Stimulated activated CD8-positive, alpha-beta memory T cell treated with anti-CD3 and anti-CD28 coated beads, Interleukin-4, amount 100 ng/mL, for 24 hours (primary cell): ENCODE measurements at places on chromosomes 16 and 17.

- no peak for DNase-seq
Observed at GRCh38 chr16:4597174-4597573, 17.5 kb downstream of the UBALD1 start.

- DNase-seq = no peak
Observed at GRCh38 chr17:50638966-50639713, 4.5 kb downstream of the ABCC3 start.

GRCh38 chr16:55010492-55011160 lies 80.0 kb downstream of the IRX5 start:
- no peak for DNase-seq

DNA sequence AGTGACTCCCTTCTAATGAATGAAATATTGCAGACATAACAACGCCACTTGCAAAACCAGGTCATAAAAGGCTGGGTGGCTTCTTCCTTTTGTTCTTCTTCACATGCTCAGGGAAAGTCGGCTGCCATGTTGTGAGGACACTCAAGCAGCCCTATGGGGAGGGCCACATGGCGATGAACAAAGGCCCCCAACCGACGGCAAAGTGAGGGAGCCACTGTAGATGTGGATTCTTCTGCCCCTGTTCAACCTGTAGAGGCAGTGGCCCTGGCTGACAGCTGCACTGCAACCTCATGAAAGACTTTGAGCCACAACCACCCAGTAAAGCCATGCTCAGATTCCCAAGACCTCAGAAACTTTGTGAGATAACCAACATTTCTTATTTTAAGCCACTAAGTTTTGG lies 203.5 kb upstream of the TNRC6C start:
- DNase-seq = no peak

- no peak for DNase-seq
Observed at GRCh38 chr16:20799599-20799998, 6.7 kb downstream of the ERI2 start.

GRCh38 chr17:61279476-61280145 lies 120.0 kb upstream of the TBX2 start:
- DNase-seq = no peak
